Activated CD4-positive, alpha-beta T cell treated with anti-CD3 and anti-CD28 coated beads for 48 hours (primary cell): ENCODE measurements at places on chromosomes 6 and 20.
A peak's percentile ranks its signal among the peaks of the same experiment; 100 is the strongest.

DNA sequence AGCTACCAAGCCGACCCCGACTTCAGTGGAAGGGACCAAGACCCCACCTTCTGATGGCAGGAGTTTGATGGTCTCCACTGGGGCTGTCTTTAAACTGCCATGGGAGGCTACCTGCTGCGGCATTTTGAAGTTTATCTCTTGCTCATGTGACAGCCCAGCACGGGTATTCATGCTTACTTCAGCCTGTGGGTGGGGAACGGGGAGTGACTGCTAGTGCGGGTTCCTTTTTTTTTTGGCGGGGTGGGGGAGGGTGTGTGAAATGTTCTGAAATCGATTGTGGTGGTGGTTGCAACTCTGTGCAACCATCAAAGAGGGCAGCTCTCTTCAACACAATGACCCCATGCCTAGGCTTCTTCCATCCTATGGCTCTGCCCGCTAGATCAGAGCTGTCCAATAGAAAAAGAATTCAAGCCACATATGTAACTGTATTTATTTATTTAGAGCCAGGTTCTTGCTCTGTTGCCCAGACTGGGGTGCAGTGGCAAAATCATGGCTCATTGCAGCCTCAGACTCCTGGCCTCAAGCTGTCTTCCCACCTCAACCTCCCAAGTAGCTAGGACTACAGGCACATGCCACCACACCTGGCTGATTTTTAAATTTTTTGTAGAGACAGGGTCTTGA lies 53.7 kb downstream of the PPP1R16B start:
- DNase-seq = peak; percentile 43

DNA sequence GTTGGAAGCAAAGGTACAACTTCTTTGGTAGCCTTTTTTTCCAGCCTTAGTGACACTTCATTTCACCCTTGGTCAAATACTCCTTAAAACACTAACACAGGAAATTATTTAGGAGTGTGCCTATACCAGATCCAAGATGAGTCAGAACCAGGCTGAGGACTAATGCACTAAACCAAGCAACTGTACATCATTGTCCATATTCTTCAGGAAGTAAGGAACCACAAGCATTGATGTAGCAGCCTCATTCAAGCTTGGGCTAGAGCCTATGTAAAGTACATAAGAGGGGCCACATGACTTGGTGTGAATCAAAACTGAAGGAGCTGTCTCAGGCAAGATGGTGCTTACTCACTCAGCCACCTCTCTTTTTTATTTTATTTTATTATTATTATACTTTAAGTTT lies 20.7 kb upstream of the ADGB start:
- DNase-seq = no peak

- no peak for DNase-seq
These were observed 41.1 kb upstream of the SPACA1 start for GRCh38 chr6:88006557-88006956.

DNA sequence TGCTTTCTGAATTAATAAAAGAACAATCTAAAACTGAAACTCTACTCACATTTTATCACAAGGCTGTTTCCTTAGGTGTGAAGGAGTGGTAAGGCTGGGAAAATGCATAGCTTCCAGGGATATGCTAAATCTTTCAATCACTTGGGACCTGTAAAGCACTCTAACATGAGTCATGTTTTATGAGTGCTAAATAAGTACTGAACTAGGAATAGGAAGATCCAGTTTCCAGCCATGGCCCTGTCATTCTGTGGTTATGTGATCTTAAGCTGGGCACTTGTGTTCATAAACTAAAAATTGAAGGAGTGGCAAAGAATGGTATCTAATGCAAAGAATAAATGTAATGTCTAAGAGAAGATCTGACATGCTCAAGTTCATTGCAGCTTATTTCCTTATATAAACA lies 6.1 kb upstream of the TMEM200A start:
- DNase-seq = no peak

- DNase-seq = no peak
These were observed 160.8 kb upstream of the TNFAIP3 start for GRCh38 chr6:137706083-137706750.
